ENCODE measurements at places on chromosomes 7 and 10.
A peak's percentile ranks its signal among the peaks of the same experiment; 100 is the strongest.

GRCh38 chr7:111210996-111211395, 120.1 kb downstream of the LRRN3 start:
- no peak for DNase-seq

DNA sequence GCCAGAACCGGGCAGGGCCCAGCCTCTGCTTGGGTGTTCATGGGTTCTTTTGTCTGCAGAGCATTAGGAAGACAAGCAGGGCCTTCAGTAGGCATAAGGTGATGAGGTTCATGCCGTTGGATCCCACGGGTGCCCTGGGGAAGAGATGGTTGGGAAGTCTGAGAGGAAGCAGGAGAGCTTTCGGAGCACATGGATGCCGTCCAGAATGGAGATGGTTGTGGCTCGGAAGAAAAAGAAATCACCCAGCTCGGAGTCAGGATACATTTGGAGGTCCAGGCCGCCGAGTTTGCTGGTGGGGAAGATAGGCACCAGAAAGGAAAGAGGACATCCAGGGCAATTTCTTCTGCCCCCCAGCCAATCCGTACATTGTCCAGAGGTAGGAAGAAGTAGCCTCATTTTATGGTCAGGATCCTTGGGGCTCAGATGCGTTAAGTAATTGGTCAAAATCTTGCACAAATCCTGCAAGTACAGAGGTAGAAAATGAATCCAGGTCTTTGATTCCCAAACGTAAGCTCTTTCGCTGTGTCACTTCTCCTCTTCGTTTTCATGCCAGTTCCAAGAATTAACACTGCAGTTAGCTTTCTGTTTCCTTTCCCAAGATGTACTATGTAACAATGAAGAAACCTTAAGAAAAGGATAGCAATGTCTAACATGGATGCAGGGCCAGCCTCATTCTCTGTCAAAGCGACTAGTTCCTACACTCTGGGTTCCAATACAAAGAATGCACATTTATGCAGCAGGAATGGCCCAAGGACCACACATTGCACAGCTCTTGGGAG, 147.8 kb upstream of the KLF6 start:
- no peak for DNase-seq

GRCh38 chr7:76326646-76327233, 24.3 kb downstream of the HSPB1 start:
- no peak for DNase-seq

DNA sequence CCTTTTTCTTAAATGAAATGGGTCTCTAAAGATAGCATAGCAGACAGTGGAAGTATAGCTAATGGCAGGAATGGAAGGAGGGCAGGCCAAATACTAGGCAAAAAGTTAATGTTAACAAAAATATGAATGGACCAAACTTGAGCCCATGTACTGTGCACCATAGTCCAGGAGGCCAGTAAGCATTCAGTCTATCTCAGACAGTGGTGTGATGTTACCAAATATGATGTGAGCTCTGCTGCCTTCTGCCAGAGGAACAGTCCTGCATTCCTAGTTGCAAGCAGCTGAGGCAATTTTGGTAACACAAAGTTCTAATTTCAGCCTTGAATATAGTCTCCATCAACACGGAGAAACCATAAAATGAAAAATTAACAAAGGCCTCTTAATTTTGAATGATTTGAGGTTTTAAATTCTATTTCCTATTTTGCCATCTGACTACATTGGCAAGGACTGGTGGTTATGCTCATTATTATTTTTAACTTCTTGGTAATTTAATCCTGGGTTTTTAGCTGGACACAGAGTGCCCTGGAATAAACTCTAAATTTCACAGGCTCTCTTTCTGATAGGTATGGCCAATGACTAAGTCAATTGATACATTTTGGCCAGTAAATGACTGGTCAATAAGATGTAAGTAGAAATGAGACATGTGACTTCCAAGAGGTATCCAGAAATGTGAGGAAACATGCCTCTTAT, 317.0 kb upstream of the MYO3A start:
- no peak for DNase-seq

GRCh38 chr7:72391821-72392377, 20.2 kb downstream of the CALN1 start:
- DNase-seq: no peak

DNA sequence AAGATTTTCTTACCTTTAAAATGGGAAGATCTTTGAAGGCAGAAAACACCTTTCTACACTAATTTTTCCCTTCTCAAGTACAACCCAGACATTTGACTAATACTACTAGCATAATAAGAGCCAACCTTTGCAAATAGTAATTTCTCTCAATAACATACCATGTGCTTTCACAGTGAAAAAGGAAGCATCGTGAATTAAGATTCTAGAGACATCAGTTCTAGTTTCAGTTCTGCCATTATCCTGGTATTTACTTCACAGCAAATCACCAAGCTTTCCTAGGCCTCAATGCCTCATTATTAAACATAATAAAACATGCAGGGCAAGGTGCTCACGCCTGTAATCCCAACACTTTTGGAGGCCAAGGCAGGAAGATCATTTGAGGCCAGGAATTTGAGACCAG, 24.9 kb downstream of the GSAP start:
- DNase-seq: no peak

- peak; percentile 1 for DNase-seq
These were observed 18.3 kb upstream of the TNRC18 start for GRCh38 chr7:5441840-5442503.

DNA sequence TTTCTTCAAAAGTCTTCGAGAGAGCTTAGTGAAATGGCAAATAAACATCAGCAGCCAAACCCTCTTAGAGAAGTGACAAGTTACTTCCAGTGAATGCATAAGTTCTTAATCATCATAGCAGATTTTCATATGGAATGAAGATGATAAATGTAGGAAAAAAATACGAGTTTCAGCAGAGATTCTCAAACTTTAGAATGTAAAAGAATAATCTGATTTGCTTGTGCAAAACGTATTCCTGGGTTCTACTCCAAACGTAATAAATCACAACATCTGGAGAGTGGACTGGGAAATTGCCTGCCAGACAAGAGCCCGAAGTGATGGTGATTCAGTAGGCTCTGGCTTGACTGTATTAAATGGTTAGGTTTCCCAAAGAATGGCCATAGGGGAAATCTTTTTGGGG, 62.2 kb downstream of the AKR1E2 start:
- no peak for DNase-seq
